ENCODE measurements at places on chromosomes 1 and 21.

GRCh38 chr1:91900562-91900961 is 14.6 kb upstream of the TGFBR3 start:
- DNase-seq: no peak

DNA sequence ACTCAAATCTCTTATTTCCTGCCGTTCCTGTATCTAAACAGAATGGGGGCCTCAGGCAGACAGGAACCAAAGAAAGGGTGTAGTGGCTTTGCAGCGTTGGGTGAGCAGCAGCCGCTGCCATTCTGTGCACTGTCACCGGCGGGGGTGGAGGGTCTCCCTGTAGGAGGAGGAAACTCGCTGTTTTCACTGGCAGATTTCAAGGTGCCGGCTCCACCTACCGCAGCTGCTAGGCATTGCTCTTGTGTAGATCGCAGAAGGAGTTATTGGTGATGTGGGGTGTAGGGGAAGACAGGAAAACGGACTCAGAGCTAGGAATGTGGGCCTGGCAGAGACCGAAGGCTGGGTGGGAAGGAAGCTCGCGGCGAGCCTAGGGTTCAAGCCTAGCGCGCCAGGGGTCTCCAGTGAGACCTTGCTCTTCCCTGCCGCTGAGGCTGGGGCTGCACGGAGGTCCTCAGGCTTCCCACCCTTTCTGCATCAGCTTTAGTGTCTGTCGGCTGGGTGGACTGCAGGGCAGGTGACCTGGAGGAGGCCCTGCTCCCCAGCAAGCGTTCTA is 20.8 kb downstream of the ATP5PO start:
- peak; percentile 80 for DNase-seq

- DNase-seq: no peak
Observed at GRCh38 chr1:204563307-204563706, 47.1 kb downstream of the MDM4 start.

- DNase-seq: no peak
Observed at GRCh38 chr1:9425859-9426258, 113.4 kb upstream of the SLC25A33 start.

GRCh38 chr1:172781513-172782140 is 122.7 kb downstream of the FASLG start:
- no peak for DNase-seq

- no peak for DNase-seq
Observed at GRCh38 chr1:89459081-89459480, 65.5 kb upstream of the LRRC8B start.

- DNase-seq: no peak
Observed at GRCh38 chr1:12585536-12585935, 32.5 kb downstream of the DHRS3 start.

- no peak for DNase-seq
Observed at GRCh38 chr1:205672395-205672889, 7.9 kb downstream of the SLC45A3 start.

DNA sequence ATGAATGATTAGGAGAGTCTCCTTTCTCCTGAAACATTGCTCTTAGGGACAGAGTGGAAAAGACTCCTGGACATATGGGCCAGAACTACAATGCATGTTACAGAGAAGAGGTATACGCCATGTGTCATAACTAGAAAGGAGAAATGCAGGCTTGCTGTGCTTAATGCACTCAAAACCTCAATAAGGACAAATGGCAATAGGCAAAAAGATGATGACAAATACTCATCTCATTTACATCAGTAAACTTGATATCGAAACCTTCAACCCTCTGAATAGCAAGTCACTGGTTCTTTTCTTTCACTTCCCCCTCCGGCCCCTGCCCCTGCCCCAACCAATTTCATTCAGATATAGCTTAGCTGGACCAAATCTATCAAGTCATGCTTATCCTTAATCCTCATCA is 1.9 kb upstream of the GPR88 start:
- no peak for DNase-seq

DNA sequence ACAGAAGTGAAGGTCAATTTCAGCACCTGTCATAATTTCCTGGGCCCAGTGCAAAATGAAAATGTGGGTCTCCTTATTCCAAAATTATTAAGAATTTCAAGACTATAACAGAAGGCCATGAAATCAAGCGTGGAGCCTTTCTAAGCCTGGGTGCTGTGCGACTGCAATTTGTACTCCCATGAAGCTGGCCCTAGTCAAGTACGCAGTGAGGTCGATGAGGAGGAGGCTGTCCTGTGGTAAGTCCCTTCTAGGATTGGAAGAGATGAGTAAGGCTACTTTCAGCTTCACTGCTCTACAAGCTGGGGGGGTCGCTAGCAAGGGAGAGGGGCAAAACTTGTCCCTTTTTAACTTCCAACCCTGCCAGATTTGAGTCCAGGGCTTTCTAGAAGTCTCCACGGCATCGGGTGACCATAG is 410 bp upstream of the NUDC start:
- DNase-seq: no peak

DNA sequence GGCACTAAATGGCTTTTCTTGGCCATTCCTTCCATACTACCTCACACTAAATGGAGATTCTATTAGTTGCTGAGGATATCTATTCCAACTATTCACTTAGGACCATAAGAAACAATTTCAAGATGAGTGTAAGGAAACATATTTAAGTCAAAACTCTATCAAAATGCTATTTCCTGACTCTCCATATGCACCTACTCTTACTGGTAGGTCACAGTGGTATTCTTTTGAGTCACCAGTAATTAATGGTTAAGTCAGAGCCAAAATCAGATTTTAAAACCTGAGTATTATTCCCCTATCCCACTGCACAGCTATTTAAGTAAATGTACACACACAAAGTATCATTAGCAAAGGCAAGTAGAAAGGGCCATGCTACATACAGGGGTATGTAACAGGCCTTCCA is 50.3 kb downstream of the ARID4B start:
- DNase-seq: no peak

DNA sequence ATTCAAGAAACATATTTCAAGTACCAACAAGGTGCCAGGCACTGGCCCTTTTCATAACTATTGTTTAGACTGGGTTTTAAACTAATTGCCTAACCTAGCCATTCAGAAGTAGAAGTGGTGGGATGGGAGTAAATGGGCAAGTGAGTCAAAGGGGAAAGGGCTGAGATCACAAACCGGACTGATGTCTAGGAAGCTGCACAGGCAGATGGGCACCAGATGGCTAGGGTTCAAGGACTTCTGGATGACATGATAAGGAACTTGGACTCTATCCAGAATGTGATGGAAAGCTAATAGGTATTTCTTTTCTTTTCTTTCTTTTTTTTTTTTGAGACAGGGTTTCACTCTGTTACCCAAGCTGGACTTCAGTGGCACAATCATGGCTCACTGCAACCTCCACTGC is 46.6 kb downstream of the LYST start:
- DNase-seq: no peak

DNA sequence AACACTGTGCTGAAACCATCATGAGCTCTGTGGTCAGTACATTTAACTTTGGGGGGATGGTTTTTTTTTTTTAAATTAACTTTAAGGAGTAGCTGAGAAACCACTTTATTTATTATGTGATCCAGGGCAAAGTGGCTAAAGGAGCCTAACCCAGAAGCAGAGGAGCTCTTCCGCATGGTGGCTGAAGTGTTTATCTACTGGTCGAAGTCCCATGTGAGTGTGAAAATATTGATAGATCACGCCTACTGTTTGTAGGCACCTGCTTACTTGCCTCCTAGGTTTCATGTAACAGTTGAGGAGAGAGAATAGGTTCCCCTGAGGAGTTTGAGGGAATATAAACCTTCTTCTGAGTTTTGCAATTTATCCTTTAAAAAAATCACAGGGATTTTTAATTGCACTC is 181.4 kb downstream of the ZP4 start:
- no peak for DNase-seq

GRCh38 chr1:11730429-11730891 is 5.5 kb upstream of the AGTRAP start:
- DNase-seq: peak; percentile 44

- DNase-seq: peak; percentile 18
Observed at GRCh38 chr1:156505679-156506298, 5.2 kb upstream of the MEF2D start.

DNA sequence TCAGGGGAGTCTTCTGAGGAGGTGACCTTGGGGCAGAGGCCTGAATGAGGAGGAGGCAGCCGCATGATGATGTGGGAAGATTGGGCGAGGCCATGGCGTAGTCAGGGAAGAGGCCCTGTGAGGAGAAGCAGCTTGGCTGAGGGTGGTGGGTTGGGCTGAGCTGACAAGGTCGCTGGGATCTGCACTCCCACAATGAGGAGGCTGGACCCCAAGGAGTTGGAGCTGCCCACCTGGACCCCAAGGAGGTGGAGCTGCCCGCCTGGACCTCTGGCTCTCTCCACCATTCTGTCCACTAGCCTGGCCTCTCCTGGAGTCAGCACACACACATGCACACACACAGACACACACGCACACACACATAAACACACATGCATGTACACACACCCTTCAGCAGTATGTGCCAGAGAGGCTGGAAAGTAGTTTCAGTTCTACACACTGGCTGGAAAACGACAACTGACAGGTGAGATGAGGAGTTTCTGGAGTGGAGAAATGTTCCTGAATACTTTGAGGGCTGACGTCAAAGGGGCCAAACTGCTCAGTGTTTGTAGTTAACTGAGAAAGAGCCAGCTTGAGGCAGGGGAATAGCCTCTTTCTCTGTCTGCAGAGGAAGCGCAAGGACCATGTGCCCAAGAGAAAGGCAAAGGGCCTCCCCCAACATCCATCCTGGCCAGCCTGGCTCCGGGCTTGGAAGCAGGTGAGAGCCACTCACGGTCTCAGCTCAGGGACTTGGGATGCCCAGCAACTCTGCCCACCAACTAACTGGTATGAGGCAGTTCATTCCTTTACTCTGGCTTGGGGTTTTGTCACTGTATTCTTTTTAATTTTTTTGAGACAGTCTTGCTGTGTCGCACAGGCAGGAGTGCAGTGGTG is 7.1 kb downstream of the SMPDL3B start:
- no peak for DNase-seq

DNA sequence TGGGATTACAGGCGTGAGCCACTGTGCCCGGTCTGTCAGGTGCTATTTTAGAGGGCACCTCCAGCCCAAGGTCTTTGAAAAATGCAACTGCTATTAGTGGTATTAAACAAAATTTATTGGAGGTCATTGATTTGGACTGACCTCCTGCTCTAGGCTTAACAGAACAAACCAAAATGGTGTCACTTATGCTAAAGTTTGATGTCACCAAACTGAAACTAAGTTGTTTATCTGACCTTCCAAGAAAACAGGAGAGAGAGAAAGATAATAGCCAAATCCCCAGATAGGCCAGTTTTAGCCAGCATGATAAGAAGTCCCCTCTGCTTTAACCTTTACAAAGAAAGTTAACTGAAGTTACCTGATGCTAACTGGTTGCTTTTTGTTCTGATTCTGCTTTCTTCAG is 8.1 kb upstream of the INAVA start:
- no peak for DNase-seq

- no peak for DNase-seq
Observed at GRCh38 chr1:77532641-77533040, 149.8 kb downstream of the ZZZ3 start.

DNA sequence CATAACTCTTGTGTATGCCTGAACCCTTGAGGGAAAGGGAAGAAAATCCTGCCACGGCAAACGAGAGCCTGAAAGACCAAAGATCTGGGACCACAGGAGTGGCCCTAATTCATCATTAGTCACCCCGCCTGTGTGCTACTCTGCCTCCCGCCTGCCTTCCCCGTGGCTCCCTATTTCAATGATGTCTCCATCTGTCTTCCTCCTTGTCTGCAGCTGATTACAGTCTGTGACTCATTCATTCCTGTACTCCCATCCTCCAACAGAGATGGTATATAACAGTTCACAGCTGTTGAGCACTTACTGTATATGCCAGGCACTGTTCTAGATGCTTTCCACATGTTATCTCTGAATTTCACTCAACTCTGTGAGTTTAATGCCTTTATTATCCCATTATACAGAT is 96.6 kb downstream of the SEC16B start:
- no peak for DNase-seq

DNA sequence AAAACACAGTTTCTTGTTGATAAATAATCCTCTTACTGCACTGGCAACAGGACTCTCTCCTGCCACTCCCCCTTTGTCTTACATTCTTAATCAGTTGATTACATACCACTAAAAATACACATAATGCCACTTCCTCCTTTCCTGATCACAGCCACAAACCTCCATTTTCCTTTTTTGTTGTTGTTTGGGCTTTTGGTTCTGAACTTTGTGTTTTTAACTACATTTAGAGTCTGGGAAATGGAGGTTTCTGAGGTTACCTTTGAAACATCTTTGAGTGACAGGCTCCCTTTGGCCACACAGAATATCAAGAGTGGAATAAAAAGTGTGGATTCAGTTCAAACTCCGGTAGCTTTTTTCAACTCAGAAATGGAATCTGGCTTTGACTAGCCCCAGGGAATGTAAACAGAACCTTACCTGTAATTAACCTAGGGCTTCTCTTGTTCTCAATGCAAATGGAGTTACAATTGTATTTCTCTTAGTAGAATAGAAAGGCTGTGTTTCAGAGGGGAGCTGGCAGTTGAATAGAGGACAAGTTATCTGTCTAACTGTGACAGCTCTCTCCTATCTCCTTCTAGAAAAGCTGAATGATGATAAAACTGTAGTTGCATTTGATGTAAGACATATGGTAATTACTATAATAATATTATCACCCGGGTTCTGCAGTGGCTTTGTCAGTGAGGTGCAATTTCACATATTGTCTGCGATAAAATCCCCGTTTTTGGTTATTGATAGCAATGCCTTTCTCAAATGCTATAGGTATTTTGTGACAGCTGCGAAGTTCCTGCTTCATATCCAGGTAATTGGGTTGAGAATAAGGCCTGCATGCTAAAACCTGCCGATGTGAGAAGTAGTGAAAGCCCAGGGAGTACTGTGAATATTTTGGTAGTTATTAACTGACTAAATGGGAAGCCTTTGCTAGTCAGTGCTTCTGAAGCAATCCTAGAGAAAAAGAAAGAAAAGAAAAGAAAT is 66.9 kb downstream of the ST6GALNAC5 start:
- no peak for DNase-seq

DNA sequence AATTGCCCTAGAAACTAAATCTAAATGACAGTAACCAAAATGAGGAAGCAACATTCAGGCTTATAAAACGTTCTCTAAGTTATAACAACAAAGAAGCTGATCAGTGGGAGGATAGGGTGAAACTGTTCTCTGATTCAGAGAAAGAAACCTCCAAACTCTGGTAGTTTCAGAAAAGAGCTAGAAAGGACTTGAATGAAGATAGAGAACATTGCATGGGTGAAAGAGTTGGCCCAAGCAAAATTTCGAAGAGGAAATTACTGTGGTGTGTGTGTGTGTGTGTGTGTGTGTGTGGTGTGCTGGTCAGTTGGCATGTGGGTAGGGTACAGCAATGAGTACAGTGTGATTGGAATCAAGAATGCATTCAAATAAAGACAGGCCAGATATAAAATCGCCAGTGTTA is 16.5 kb upstream of the SPAG17 start:
- no peak for DNase-seq

DNA sequence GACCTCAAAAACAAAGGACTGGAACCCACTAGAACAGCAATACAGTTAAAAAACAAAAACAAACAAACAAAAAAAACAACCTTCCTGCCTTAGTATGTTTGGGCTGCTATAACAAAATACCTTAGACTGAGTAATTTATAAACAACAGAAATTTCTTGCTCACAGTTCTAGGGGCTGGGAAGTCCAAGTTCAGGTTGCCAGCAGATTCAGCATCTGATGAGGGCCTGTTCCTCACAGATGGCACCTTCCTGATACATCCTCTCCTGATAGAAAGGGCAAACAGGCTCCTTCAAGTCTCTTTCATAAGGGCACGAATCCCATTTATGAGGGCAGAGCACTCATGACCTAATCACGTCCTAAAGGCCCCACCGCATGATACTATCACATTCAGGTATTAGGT is 55.9 kb downstream of the TIAM1 start:
- DNase-seq: no peak

GRCh38 chr1:39539252-39539790 is 37.3 kb downstream of the PABPC4 start:
- peak; percentile 59 for DNase-seq

Measured in activated T-cell treated with anti-CD3 and anti-CD28 coated beads, Interleukin-2, amount 50 U/mL, for 48 hours (primary cell).